ENCODE measurements at places on chromosomes 11 and 22.

- no peak for DNase-seq
Measured at GRCh38 chr11:47276923-47277322, 7.0 kb downstream of the MADD start.

DNA sequence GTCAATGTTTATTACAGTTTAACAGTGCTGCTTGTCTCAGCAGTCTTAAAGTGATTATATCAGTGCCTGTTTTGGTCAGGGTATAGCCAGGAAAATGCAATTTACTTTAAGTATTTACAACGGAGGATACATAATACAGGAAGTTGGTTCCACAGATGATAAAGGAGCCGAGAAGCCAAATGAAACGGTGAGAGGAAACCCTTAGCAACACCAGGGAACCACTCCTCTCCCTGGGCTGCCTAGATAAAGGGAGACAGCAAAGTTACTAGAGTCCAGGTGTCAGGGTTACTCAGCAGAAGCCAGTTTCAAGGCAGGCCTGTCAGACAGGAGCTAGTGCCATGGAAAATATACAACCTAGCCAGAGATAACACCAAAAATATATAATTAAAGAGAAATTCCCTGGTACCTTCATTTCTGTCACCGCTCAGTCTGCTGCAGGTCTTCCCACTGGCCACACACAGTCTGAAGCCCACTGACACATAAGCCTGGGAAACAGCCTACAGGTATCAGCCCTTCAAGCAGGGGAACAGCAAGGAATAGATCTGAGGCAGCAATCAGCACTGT is 55.5 kb downstream of the FAM76B start:
- DNase-seq: no peak

- no peak for DNase-seq
Measured at GRCh38 chr22:37409459-37410050, 17.7 kb downstream of the ELFN2 start.

- no peak for DNase-seq
Measured at GRCh38 chr11:69114362-69114761, 41.4 kb upstream of the SMIM38 start.

GRCh38 chr11:32044158-32044863 is 46.6 kb upstream of the RCN1 start:
- no peak for DNase-seq

All from activated CD4-positive, alpha-beta T cell treated with anti-CD3 and anti-CD28 coated beads, Interleukin-10, Interleukin-2, amounts not matched to agents 100 ng/mL and 50 ng/mL, durations not matched to agents 16 hours and 8 hours (primary cell).